ENCODE measurements at places on chromosomes 5 and 9.

DNA sequence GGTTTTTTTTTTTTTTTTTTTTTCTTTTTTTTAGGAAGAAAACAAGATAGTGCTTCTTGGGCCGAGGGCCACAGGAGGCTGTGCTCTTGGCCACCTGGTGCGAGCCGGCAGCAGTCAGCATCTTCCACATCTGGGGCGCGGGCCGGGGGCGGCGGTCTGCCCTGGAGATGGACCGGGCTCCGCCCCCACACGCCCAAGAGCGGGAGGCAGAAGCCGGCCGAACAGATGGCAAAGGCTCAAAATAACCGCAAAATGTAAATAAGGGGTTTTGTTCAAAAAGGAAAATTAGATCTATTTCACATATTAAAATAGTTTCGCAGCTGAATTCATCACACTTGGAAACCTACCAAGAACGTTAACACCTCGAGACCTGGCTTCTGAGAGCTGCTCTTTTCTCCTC is 51.5 kb upstream of the UBAC1 start:
- DNase-seq, result no peak

DNA sequence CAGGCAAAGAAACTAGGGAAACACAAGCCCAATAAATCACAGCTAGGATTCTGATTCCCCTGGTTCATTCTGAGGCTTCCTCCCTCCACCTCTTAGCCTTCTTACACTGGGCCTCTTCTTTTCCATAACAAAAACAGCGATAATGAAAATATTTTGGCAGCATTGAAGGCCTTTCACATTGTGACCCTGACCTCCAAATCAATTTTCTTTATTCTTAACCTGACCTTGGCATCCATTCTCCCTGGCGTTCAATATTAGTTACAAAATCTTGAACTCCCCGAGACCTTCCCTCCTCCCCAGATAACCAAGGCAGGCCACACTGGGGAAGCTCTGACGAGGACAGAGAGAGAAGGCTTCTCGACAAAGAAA is 399.9 kb downstream of the ZSWIM6 start:
- no peak for DNase-seq

DNA sequence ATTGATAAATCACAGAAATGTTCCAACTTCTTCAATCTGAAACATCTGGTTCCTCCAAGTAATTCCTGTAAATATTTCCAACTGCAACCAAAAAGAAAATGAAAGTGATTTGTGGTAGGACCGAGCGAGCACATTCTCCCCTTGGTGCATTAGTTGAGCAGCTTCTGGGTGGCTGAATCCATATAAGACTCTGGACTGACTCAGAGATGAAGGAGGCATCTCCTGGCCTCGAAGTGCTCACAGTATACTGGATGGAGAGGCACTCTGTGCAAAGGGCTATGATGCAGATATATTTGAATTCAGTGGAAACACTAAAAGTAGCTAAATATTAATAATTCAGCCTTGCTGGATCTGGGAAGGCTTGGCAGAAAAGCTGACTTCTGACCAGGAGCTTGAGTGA is 265.0 kb downstream of the MARCHF11 start:
- DNase-seq, result no peak

DNA sequence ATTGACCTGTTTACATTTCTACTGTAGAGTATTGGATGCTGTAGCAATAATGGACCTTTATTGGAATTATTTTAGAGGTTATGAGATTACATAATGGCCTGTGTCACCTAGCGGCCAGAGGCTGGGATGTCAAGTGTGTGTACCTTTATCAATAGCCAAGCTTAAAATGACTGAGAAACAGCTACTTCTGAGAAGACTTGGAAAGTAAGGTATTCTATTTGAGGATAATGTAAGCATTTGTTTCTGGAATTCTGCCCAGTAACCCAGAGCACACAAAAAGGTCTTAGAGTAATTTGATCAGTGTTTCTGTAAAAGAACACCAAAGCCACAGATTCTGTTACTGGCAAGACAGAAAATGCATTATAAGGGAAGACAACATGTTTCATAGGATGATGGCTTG is 116.8 kb downstream of the MACIR start:
- DNase-seq, result no peak

- no peak for DNase-seq
These were observed 32.9 kb upstream of the FCN1 start for GRCh38 chr9:134950386-134951210.

DNA sequence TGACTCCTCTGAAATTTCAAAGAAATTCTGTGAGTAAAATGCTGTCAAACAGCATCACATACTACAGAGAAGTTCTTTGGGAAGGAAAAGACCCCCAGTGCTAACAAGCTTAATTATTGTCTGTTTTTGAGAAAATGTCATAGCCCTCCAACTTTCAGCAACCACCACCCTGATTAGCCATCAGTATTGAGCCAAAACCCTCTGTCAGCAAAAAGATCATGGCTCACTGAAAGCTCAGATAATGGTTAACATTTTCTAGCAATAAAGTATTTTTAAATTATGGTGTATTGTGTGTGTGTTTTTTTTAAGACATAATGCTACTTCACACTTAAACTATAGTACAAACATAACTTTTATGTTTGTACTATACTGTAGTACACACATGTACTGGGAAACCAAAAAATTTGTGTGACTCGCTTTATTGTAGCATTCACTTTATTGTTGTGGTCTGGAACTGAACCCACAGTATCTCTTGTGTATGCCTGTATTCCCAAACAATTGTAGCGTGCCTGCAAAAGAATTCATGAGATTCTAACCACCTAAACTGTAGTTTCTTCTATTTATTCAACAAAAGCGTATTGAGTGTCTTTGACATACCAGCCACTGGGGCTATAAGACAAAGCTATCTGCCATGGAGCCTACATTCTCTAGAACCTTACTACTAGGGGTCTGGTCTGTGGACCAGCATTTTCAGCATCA is 31.6 kb downstream of the TLE4 start:
- DNase-seq, result no peak

DNA sequence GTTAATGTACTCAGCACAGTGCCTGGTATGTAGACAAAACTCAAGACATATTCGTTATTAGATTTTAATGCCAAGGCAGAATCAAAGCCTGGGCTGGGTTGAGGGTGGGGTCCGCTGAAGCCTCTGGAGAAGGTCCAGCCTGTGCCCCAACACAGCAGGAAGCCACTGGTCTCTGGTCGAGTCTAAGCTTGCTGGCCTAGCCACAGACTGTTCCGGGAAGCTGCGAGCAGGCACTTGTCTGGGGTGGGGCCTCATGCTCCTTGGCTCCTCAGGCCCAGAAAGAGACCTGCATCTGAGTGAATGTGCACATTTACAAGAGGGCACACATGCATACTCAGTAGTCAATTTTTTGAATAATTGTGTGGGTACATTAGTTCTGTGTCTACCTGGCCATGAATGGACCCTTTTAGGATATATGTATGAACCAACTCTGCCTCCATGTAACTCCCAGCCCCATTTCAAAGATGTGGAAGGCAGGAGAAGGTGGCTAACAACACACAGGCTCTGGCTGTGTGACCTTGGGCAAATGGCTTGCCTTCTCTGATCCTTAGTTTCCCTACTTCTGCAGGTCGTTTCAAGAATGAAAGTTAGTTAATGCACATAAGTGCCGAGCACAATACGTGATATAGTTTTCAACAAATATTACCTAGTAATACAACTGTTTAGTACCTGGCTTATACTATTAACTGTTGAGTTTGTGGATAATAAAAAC is 18.3 kb downstream of the FAT2 start:
- no peak for DNase-seq

DNA sequence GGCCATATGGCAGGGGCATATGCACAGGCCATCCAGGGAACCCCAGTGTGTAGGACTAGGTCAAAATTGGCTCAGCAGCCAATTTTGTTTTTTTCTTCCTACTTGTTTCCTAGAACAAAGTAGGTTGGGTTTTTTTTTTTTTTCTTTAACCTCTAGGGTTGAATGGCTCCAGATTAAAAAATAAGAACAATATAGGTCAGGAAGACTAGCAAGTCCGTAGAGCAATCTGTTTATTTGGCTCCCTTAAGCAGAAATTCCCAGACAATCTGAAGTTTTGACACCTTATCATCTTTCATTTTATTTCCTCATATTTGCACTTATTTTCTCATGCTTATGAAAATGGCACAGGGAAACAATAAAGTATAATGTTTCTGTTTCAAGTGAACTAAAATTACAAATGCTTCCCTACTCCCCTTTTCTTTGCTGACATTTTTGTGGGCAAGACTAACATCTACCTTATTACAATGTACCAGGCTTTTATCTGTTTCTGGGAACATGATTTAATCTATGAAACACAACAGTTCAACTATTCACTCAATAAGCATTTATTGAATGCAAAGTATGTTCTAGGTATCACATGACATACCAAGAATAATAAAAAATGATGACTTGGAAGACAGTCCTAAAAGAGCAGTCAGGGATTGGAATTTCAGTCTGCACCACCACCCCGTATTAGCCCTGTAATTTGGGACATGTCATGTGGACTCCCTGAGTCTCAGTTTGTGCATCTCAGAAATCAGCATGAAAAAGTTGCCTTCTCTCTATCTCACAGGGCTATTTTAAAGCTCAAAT is 30.5 kb downstream of the TLR4 start:
- DNase-seq, result no peak

- DNase-seq, result no peak
These were observed 92.9 kb downstream of the RXRA start for GRCh38 chr9:134419000-134419683.

GRCh38 chr5:150376799-150377771 is 19.6 kb downstream of the TCOF1 start:
- DNase-seq, result no peak

- DNase-seq, result no peak
These were observed 408.1 kb upstream of the ZNF608 start for GRCh38 chr5:125154301-125155110.

DNA sequence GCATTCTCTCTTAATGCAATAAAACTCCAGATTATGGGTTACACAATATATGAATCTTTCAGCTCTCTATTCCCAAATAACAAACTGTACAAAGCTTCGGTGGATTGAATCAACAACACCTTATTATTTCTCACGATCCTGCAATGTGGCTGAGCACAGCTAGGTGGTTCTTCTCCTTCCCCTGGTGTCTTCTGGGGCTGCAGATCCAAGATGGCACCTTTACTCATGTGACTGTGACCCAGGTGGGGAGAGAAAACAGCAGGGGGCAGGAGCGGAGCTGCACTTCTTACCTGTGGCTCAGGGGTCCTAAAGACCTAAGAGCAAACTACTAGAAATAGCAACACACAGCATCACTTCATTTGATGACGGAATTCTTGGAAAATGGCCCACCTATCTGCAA is 233.1 kb downstream of the IRX1 start:
- DNase-seq, result no peak

- DNase-seq, result no peak
These were observed 50.5 kb downstream of the COMMD10 start for GRCh38 chr5:116135344-116135743.

DNA sequence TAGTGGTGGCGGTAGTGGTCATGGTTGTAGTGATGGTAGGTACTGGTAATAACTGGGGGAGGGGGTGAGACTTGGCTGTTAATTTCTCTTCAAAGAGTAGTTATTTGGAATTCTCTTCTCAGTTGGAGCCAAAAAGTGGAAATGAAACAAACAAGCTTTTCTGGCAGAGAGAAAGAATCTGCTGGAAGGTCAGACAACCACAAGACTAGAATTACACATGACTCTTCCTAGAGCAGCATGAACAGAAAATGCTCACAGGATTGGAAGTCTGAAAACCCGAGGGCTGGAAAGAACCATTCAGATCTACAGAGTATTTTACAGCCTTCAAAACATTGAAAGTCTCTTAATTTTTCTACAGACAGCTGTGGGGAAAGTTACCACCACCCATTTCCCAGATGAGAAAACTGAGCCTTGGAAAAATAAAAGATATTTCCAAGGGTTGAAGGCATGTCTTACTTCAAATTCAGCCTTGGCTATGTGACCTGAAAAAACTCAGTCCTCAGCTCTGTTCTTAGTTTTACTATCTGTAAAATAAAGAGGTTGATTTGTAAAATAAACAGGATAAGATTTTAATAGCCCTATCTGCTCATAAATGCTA is 42.9 kb upstream of the TRIM32 start:
- no peak for DNase-seq

- DNase-seq, result no peak
These were observed 515.1 kb upstream of the TNC start for GRCh38 chr9:115633104-115633503.

DNA sequence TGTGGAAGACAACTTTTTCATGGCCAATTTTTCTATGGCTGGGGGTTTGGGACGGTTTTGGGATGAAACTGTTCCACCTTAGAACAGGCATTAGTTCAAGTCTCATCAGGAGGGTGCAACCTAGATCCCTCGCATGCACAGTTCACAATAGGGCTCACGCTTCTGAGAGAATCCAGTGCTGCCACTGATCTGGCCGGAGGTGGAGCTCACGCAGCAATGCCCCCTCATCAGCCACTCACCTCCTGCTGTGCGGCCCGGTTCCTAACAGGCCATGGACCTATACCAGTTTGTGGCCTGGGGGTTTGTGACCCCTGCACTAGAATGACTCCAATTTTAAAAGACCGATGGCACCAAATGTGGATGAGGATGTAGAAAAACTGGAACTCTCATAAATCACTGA is 127.2 kb upstream of the IER5L start:
- DNase-seq, result no peak

- no peak for DNase-seq
These were observed 358.9 kb upstream of the RFX3 start for GRCh38 chr9:3884736-3885135.

DNA sequence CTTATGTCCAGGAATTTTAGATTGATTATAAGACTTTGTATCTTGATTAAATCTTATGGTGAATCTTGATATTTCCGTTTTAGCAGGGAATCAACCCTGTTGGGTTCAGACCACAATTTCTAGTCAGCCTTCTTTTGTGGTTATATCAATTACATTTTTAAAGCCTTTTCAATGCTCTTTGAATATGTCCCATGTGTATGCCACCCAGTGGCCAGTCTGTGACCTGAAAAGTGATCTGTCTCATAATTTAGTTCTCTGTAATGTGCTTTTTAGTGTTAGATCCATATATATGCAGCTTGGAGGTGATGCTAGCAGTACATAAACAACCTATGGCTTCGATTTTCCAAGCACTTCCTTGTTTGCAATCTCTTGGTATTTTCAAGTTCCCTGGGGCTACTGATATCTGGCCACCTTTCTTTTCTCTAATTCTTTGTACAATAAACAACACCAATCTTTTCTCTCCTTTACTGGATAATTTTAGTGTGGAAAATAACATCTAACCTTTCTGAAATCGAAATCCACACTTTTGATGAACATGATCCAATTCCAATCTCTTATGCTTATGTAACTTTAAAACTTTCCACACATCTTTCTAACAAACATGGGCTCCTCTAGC is 28.8 kb downstream of the PDE8B start:
- DNase-seq, result no peak

- no peak for DNase-seq
These were observed 1317.4 kb upstream of the CDH9 start for GRCh38 chr5:28355831-28356230.
